ENCODE measurements at places on chromosomes 7 and 10.

DNA sequence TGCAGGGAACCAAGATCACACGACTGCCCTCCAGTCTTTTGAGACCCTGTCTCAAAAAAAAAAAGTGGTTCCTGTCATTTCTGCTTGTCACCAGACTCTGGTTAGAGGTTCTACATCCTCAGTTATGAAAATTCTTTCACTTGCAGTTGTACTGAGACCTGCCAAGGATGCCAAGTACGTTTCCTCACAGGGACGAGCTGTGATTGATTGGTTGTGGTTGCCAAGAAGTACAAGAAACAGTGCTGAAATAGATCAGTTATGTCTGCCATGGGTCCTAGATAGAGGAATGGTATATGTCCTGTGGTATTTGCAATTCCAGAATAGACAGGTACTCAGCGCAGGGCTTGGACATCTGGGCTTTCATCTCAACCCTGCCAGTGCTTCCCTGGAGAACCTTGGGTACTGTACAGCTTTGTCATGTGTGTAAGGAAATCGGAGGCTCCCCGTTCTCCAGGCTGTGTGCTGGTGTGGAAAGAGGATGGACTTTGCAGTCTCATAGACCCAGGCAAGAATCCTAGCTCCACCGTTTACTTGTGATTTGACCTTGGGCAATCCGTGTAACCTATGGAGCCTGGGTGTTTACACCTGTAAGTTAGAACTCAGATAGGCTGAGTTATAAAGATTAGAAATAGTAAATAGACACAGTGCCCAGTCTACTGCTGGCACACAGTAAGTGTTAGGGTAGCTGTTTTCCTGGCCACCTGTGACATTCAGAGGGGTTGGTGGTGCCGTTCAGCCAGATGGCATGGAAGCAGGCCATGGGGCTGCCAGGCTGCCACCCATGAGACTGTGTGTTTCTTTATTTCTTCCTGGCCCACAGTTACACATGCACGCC, 53.0 kb downstream of the COL13A1 start:
- DNase-seq: no peak

DNA sequence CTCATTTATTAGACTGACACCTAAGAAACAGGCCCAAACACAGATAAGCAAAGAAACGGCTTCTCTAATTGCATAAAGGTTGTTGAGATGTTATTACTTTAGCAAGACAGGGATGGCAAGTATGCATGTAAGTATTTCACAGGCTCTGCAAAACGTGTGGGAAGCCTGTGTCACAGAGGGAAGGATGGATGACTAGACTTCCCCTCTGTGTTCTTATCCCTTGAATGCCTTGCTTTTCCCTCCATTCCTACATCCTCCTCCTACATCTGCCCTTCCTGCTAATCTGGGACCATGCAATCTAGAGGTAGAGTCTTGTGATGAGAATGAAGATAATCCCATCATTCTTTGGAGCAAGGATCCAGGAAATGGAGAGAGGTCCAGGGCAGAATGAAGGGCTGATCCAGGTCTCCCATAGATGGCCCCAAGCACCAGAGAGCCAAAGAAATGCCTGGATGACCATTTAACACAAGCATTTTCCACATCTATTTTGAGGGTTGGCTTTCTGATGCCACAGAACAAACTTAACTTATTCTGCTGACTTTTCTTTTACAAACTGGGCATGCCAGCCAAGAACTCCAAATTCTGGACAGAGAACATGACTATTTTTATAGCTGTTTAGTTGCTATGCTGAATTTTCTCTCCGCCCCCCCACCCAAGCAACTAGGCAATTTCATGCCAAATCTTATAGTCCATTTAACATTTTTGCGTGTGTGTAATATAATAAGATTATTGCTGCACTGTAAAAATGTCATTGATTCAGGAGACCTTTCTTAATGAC, 48.1 kb downstream of the NRP1 start:
- no peak for DNase-seq

- DNase-seq: no peak
Observed at GRCh38 chr7:36514289-36515243, 124.9 kb downstream of the ANLN start.

DNA sequence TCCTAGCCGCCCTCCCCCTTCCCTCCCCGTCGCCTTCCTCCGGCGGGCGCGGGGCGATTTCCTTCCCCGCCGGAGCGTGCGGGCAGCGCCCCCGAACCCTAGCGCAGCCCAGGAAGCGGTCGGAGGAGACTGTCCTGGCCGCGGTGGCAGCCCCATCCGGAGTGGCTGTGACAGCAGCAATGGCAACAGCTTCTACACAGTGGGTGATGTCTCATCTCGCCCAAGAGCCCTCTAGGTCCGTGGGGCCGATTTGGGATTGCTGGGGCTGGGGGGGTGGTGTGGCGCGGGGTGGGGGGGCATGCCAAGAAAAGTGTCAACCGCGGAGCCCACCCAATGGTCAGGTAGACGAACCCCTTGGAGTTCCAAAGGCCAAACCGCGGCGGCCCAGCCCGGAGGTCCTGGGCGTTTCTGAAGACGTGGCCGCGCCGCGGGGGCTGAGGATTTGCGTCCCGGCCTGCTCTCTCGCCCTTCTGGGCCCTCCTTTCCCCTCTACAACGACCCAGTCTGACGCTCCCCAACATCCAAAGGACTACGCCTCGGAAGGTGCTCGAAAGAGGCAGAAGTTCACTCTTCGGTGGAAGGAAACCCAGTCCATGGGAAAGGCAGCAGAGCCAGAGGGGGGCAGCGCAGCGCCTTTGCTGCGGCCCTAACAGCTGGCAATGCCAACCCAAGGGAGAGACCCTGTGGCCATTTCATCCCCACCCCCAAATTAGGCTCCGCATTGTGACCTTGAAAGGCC, 603 bp upstream of the TWIST1 start:
- DNase-seq: peak; percentile 34

DNA sequence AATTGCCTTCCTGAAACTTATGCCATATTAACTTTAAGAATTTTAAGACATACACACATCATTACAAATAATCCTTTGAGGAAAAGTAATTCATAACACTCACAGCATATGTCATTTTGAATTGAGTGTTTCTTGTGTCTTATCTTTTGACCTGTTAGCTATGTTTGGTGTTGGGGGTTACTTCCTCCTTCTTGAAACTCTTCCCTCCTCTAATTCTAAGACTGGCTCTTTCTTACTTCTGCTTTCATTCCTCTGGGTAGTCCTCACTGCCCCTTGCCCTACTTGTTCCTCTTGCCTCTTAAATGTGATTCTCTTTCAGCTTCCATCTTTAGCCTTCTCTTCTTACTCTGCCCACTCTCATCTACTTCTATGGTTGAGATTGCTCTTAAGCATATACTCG, 28.3 kb upstream of the PIP4K2A start:
- DNase-seq: no peak

DNA sequence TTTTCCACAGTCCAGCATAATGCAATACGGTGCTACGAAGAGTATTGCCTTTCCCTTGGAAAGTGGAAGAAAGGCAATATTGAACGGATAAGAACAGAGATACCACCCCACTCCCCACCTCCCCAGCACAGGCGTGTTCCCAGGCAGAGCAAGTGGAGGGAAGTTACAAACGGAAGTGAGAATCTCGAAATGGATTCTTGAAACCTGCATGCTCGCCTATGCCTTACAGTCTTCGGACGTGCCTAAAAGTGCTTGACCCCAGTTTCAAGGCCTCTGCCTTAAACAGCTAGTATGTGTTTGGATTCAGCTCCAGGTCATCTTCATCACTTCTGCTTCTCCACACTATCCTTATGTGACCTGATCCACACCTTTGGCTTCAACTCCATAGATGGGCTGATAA, 35.0 kb upstream of the USP6NL start:
- DNase-seq: no peak

DNA sequence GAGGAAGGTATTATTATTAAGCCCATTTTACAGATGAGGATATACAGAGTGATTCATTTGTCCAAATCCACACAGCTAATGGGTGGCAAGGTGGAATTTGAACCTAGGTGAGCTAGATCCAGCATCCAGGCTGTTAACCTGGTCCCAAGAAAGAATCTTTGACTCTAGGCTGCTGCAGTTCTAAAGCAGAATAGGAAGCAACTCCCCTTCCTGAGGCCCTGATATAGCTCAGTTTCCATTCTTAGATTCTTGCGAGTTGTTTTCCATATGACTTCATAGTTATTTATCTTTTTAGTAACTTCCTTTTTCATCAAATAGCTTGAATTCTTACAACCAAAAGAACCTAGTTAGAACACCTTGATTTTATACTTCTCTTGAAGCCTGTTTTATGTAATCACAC, 24.1 kb upstream of the ZC3HAV1L start:
- DNase-seq: no peak

DNA sequence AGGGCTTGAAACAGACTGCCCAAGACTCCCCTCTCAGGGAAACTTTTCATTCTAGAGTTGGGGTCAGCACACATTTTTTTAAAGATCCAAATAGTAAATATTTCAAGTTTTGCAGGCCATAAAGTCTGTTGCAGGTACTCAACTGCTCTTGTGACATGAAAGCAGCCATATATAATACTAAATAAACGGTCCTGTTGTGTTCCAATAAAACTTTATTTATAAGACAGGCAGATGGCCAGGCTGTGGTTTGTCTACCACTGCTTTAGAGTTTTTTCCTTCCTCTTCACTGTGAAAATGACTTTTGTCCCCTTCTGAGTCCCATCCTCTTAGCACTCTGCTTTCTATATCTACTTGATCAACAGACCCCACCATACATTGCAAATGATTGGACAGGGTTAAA, 40.5 kb upstream of the TM9SF3 start:
- DNase-seq: no peak

DNA sequence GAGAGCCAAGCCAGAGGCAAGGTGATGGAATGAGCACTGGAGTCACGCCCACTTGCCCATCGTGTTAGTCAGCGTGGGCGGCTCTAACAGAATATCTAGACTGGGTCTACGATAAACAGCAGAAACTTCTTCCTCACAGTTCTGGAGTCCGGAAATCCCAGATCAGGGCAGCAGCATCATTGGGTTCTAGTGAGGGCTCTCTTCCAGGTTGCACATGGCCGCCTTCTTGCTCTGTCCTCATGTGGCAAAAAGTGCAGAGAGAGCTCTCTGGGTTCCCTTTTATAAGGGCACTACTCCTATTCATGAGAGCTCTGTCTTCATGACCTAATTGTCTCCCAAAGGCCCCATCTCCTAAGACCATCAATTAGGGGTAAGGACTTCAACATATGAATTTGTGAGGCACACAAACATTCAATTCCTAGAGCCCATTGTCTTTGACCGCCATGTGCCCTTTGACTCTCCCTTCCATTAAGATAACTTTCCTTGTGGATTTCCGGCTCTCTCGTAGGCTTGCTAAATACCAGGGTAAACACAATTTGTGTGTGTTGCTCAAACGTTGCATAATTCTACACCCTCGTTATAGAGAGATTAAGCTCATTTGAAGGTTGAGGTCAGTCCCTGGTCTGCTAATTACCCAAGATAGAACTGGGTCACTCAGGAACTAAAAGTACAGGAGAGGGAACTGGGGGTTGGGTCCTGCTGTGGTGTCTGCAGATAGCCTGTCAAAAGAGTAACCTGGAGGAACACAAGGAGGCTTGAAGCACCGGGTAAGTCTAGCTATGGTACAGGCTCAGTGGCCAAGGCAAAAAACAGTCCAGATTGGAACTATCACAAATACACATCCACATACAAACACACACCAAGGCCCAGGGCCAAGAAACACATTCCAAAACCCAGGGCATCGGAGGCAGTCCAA, 28.7 kb upstream of the USP6NL start:
- no peak for DNase-seq

GRCh38 chr7:48728799-48729198, 195.5 kb upstream of the CDC14C start:
- DNase-seq: no peak

GRCh38 chr7:130363026-130363847, 17.1 kb upstream of the CPA1 start:
- DNase-seq: peak; percentile 84

DNA sequence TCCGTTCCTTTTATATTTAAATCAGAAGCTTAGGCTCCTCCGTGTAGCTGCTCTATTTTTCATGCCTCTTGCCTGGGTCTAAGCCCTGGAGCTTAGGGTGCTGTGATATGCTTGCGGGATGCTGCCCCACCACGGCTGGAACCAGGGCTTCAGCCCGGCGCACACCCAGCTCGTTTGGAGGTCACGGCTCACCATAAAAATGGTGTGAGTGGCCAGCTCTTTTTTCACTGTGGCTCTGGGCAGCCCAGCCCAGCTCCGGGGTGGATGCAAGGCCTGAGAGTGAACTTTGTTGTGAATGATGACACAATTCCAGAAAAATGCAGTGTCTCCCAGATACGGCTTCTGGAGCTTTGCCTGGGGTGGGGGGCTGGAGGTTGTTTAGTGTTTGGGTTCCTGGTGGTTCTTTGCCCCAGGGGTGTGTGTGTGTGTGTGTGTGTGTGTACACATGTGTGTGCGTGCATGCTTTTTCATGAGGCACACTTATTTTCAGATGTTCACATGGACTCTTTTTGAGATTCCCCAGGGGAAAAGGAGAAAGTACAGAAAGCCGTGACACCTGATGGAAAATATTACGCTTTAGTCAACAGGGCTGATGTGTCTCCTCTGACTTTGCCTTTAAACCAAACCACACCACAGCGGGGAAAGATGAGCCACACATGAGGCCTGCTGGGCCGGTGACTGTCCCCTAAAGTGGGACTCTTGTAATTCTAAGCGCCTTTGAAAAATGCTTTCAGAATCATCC, 46.2 kb downstream of the GRK5 start:
- DNase-seq: peak; percentile 90

DNA sequence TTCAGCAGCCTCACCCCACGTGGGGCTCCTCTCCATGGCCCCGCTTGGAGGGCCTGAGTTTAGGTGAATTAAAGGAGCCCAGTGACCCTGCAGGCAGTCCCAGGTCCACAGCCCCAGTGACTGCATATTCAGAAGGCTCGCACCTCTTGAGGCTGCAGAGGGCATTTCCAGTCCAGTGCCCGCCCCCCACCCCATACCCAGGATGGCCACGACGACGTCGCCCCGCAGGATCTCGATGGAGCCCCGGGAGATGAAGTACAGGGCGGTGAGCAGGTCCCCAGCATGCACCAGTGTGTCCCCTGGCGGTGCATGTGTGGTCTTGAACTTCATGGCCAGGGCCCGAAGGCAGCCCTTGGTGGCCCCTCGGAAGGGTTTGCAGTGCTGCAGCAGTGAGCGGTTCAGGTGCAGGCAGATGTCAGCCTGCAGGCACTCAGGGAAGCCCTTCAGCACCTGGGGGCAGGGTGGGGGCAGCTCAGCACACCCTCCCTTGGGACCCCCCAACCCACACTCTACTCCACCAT, 28.1 kb downstream of the KCNH2 start:
- DNase-seq: no peak

DNA sequence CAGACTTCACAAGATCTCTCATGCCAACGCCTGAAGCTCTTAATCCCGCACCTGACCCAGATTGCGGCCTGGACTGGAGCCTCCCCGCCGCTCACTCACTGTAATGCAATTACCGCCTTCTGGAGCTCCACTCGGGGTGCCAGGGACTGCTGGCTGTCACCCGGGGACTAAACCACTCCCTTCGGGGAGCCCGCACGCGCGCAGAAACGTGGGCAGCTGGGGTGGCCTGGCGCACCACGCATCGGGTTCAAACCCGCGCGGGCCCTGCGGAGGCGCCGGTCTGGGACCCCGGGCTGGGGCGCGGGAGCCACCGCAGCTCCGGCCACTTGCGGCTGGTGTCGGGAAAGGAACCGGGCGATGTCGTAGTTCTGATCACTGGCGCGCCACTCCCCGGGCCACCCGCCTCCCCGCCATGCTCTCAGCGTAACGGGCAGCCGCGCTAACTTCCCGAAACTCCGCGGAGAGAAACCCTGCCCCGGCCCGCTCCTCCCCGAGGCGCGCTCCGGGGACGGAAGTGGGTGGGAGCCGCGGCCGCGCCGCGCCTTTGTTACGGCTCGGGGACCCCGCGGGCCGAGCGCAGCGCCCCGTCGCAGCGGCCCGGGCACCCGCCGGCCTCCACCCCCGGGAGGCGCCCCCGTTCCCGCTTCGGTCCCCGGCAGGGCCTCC, 100.3 kb upstream of the SVIL start:
- peak; percentile 77 for DNase-seq
